CD14-positive monocyte (primary cell): ENCODE measurements at places on chromosomes 6 and 20.

DNA sequence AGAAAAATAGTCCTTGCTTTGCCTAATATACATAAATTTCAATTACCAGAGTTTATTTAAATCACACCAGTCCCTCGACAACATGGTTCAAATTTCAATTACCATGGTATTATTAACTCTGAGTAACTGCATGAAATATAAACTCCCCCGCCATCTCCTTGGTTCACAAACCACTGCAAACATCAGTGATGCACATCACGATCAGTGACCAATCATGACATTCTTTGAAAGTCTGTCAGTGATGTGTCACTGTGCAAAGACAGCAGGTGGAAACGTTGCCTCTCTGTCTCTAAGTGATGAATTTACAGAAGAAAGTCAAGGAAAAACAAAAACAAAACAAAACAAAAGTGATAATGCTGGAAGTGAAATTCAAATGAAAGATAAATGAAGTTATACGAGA lies 86.7 kb downstream of the TASP1 start:
- no peak for DNase-seq

GRCh38 chr20:44784688-44785087 lies 25.7 kb downstream of the RIMS4 start:
- DNase-seq = no peak

DNA sequence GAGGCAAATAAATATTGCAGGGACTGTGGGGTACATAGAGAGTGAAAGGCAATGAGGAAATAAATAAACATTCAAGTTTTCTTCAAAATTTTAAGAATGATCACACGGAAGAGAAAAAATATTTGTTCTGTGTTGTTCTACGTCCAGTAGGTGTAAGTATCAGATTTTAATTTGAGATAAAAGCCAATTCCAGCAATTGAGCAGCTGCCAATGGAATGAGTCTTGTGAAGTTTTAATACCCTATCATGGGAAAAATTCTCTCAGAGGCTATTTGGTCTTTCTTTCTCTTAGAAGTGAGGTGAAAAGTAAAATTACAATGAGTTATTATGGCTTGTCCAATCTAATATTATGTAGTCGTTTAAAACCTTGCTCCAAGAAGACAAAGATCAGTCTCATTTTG lies 195.7 kb upstream of the CITED2 start:
- no peak for DNase-seq

DNA sequence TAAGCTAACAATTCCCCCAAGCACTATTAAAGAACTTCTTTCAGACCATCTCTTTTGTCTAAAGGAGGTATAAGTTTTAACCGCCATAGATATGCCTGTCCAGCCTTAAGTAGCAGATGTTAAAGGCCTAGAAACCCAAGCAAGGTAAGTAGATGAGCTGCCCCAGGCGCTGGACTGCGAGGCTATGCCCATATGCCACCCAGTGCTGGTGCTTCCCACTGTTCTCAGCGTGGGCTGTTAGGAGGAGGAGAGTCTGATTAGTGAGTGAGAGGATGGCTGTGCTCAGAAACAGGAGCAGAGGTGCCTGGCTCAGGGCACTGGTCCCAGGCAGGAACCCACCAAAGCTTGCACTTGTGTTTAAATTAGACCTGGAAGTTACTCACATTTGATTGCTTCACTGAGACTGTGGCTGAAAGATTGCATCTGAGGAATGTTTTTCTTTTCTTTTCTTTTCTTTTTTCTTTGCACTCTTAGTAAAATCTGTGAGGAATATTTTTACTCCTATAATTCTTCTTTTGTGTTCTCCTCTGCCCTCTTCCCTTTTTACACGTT lies 32.2 kb downstream of the PRPH2 start:
- no peak for DNase-seq

DNA sequence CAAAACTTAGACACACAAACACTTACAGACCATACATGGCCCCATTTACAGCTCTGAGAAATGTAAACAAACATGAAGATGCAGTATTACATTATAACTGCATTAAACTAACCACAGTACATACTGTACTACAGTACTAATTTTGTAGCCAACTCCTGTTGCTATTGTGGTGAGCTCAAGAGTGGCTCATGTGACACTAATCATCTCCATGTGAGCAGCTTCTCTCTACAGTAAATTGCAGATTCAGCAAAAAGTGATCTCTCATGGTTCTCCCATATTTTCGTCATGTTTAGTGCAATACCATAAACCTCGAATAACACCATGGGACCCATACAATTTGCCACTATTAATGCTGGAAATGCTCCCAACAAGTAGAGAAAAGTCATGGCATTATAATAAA lies 860.4 kb downstream of the EPHA7 start:
- DNase-seq = no peak

- no peak for DNase-seq
Measured at GRCh38 chr20:63744574-63745423, 5.2 kb downstream of the SLC2A4RG start.

DNA sequence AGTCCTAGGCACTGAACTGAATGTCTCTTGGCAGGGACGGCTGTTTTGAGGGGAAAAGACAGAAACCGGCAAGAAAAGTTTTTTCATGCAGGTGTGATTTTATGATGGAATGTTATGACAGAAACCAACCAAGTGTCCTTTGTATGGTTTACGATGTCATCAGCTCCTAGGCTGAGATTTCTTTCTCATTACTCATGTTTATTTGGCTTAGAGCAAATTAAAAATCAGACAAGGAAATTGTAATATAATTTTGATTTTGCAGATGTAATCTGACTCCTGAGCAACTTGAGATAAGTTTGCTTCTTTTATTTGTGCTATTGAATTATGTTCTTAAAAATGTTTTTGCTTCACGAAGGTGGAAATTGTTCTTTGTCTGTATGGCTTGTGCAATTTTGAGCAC lies 58.8 kb upstream of the MAP3K7 start:
- no peak for DNase-seq

DNA sequence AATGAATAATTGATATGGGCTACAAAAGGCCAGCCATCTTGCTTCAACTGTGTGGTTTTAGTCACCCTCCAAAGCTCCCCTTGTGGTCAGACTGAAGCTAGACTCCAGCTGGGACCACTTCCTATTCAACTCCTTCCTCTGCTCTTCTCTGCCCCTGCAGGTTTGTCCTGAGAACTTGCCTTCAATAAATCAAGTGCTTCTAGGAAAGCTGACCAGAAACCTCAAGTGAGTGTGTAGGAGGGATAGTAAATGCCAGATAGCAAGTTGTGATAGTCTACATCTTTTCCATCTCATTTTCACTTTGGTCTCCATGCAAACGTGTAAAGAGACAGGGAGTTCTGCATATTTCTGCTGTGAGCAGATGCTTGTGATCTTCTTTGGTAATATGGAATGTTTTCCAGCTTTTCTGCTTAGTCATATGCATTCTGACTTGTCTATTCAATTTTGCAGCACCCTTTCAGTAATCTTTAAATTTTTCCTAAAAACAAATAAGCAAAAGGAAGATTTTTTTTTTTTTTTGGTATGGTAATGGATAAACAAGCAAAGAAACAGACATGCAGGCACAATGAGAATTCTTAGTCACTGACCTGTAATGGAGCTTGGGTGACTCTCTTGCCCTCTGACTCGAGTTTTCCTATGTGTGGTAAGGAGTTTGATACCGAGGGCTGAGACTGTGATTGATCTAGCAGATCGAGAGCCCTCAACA lies 201.3 kb upstream of the BTBD3 start:
- no peak for DNase-seq
